ENCODE measurements at places on chromosomes 13 and 19. TPM values are rescaled to one million over a fixed set of nuclear protein-coding genes. Genes with fewer than 3 reads are reported as not detected.
A peak's percentile ranks its signal among the peaks of the same experiment; 100 is the strongest.

Gene CDK8
- total RNA-seq = 9.7 TPM

Gene PDE4C
- 0.37 TPM for total RNA-seq

Gene NCCRP1
- total RNA-seq = 3.2 TPM

Gene CGB2
- total RNA-seq = not detected

Gene FUT2
- total RNA-seq = 6.6 TPM

Gene NEK5
- total RNA-seq = 0.09 TPM

Gene C19orf25
- 12.4 TPM for total RNA-seq

Gene SLC5A5
- 0.16 TPM for total RNA-seq

Gene CEACAM3
- total RNA-seq = not detected

Gene DNASE2
- 21.6 TPM for total RNA-seq

GRCh38 chr13:31595563-31595962 lies 143.8 kb upstream of the RXFP2 start:
- no peaks in the 10 kb centered on the region for H3K27me3 ChIP-seq
- DNase-seq = no peak
- H3K4me3 ChIP-seq = no peak overlapping the region
- no peaks in the 10 kb centered on the region for H3K36me3 ChIP-seq
- H3K27ac ChIP-seq = no peak overlapping the region

DNA sequence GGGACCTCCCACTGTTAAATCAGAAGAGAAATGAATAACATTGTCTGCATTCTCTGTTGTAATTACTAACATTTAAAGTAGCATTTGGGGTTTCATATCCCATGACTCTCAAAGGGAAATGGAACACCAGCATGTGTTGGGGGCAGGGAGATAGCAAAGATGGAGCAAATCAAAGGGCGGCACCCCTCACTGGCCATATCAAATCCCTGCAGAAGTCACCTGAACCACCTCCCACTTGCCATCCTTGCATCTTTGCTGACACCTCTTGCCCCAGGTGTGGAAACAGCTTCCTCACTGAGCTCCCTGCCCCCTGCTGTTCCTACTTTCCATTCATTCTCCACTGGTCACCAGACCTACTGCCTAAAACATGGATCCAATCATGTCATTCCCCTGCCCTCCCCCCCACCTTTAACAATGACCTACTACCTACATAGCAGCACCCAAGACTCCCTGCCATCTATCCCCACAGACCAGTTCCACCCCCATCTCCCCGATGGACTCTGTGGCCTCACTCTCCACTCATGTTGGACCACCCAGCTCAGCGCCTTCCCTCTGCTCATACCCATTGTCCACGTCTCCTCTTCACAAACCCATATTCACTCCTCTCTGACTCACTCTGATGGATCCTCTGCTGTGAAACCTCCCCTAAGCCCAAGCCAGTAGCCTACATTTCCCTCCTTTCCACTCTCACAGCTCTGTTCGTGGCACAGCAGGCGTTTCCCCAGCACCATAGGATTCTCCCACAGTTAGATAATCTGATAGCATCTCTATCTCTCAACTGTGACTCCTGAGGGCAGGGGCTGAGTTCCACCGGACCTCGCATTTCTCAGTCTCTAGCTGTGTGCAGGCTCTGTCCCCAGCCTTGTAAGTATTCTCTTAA lies 55.9 kb downstream of the DLEU7 start:
- H3K27me3 ChIP-seq = no peaks in the 10 kb centered on the region
- no peaks in the 10 kb centered on the region for H3K4me1 ChIP-seq
- no peaks in the 10 kb centered on the region for H3K36me3 ChIP-seq
- no peak overlapping the region for H3K27ac ChIP-seq

GRCh38 chr19:50803633-50804419 lies 13.6 kb downstream of the ACP4 start:
- peaks cover 15% of the 10 kb centered on the region for H3K4me1 ChIP-seq
- peak overlapping the region; percentile 96 for H3K27ac ChIP-seq
- peaks cover 20% of the 10 kb centered on the region for H3K36me3 ChIP-seq
- peak overlapping the region; percentile 90 for H3K4me3 ChIP-seq
- H3K27me3 ChIP-seq = no peaks in the 10 kb centered on the region

DNA sequence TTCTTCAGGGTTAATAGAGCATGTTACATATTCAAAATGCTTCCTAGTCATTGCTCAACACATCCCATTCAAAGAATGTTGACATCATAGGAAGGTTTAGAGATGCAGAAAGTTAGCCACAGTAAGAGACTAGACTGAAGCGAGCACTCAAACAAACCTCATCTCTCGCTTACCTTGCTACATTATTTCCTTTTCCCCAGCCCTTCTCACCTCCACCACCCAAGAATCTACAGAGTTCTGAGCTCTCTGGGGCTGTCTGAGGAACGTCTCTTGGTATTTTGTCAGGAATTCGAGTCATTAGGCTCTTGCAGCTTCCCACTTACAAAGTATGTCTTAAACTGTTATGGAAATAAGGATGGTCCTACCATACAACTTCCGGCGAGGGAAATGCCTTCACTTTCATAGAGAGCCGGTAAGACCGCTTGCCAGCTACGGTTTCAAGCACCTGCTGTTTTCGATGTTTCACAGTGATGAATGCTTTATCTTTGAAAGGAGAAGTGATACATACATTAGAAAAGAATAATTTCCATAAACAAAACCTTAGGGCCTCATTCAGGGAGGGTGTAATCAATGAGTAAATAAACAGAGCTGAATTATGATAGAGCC lies 65.1 kb downstream of the FLT1 start:
- no peak overlapping the region for H3K4me3 ChIP-seq
- H3K27me3 ChIP-seq = peaks cover 5% of the 10 kb centered on the region
- no peak overlapping the region for H3K27ac ChIP-seq

- no peak overlapping the region for H3K4me3 ChIP-seq
- no peaks in the 10 kb centered on the region for H3K36me3 ChIP-seq
- DNase-seq = no peak
- H3K27ac ChIP-seq = peak overlapping the region; percentile 63
- H3K27me3 ChIP-seq = no peaks in the 10 kb centered on the region
- peaks cover 35% of the 10 kb centered on the region for H3K4me1 ChIP-seq
These were observed 202.1 kb upstream of the GPR12 start for GRCh38 chr13:26962671-26963070.

DNA sequence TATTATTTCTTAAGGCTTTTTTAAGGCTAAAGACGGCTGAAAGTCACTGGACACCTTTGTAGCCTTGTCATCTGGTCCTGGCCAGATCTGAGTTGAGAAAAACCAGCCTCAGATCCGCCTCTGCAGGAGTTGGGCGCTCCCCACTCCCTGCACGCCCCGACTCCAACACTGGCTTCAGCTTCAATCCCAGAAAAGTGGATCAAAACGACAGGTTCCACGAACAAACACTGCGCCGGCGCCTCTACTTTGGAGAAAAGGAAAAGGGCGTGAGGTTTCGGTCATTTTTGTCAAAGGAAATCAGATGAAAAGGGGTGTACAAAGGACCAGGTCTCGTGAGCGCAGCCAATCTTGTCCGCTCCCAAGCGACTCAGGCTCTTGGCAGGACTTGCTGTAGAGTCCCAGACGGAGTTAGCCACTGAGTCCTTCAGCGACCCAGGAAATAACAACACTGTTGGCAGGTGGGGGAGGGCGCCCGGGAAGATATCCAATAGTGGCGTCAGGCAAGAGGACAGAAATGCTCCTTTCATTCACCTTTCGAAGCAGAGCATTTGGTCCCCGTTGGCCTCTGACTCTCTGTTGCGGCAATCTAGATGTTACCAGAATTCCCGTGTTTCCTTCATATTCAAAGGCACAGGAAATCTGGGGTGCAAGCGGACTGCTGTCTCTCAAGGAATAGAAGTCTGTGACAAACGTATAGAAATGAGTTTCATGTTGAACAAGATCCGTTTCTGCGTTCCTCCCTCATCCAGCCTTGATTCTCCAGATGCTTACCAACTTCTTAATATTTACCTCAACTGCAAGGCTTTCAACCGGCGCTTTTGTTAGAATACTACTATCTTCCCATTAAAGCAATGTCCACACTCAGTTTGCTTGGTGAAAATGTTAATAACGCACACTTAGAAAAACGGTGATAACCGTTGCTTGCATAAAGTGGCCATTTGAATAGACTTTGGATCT lies 1.8 kb upstream of the CCNA1 start:
- no peak overlapping the region for H3K27ac ChIP-seq
- peaks cover 28% of the 10 kb centered on the region for H3K27me3 ChIP-seq
- no peaks in the 10 kb centered on the region for H3K36me3 ChIP-seq
- DNase-seq = no peak
- no peak overlapping the region for H3K4me3 ChIP-seq

GRCh38 chr19:57623091-57623490 lies 9.0 kb downstream of the ZNF134 start:
- no peaks in the 10 kb centered on the region for H3K27me3 ChIP-seq
- H3K4me3 ChIP-seq = no peak overlapping the region
- no peaks in the 10 kb centered on the region for H3K4me1 ChIP-seq
- H3K36me3 ChIP-seq = peaks cover 33% of the 10 kb centered on the region
- no peak overlapping the region for H3K27ac ChIP-seq
- DNase-seq = no peak

DNA sequence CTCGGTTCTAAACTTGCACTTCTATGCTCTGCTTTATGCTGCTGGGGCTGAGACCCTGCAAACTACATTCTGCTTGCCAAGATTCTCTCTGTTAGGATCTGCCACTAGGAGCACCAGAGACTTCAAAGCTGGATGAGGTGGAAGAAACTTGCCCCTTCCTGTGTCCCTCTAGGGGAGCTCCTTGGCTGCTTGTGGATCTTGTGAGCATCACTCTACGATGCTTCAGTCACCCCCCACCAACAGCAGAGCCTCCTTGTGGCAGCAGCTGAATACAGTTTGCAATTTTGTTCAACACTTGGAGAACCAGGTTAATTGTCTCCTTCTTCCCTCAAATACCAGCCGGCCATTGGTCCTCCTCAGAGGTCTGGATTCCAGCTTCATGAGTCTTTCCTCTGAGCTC lies 310.6 kb downstream of the FGF14 start:
- no peak overlapping the region for H3K27ac ChIP-seq
- no peak for DNase-seq
- no peak overlapping the region for H3K4me3 ChIP-seq
- H3K4me1 ChIP-seq = no peaks in the 10 kb centered on the region
- H3K36me3 ChIP-seq = no peaks in the 10 kb centered on the region
- H3K27me3 ChIP-seq = no peaks in the 10 kb centered on the region

DNA sequence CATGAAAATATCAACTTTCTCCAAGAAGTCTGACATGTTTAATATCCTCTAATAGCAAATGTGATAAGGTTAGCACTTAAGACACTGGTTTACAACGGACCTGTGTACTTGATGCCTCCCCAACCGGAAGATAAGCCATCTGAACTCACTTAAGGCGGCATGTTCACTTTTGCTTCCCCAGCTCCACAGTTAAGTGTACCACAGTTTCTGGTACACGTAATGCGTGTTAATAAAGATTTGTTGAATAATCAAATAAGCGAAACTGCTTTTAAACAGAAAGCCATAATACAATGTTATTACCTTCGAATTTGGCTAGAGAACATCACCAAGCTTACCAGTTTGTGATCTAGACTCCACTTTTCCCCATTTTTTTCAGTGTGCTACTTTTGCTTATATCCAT lies 1.4 kb upstream of the PAN3 start:
- H3K4me1 ChIP-seq = peaks cover 3% of the 10 kb centered on the region
- no peak for DNase-seq
- no peaks in the 10 kb centered on the region for H3K27me3 ChIP-seq
- H3K4me3 ChIP-seq = peak overlapping the region; percentile 99
- H3K36me3 ChIP-seq = no peaks in the 10 kb centered on the region

DNA sequence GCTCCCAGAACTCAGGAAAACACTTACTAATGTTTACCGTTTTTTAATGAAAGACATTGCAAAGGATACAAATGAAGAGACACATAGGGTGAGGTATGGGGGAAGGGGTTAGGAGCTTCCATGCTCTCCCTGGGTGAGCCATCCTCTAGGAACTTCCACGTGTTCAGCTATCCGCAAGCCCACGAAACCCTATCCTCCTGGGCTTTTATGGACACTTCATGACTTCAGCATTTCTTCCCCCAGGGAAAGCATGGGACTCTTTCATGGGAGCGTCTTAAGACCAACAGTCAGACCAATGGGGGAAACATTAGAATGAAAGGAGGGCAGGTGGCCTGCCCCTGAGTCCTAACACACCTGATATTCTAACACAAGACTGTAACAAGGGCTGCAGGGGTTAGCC lies 6.6 kb upstream of the ESD start:
- H3K4me3 ChIP-seq = no peak overlapping the region
- no peaks in the 10 kb centered on the region for H3K27me3 ChIP-seq
- no peak for DNase-seq
- no peaks in the 10 kb centered on the region for H3K36me3 ChIP-seq
- H3K27ac ChIP-seq = no peak overlapping the region

DNA sequence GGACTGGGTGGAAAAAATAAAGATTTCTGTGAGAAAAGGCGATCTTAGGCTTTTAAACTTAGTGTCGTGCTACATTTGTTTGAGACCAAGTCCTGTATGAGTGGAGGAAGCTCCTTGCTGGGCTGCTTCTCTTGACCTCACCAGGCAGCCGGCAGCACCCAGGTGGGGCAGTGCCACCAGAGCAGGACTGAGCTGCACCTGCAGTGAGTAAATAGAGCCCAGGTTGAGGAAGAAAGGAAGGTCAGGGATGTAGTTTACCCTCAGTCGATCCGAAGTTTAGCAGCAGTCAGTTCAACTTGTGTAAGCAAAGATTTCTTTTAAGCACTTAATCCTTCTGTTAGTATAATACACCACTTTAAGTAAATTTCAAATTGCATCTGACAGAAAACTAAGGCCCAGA lies 13.6 kb downstream of the HNRNPM start:
- peaks cover 57% of the 10 kb centered on the region for H3K4me1 ChIP-seq
- peak overlapping the region; percentile 13 for H3K27ac ChIP-seq
- no peak overlapping the region for H3K4me3 ChIP-seq
- no peaks in the 10 kb centered on the region for H3K36me3 ChIP-seq
- H3K27me3 ChIP-seq = no peaks in the 10 kb centered on the region

GRCh38 chr13:94090773-94091480 lies 388.6 kb downstream of the DCT start:
- no peaks in the 10 kb centered on the region for H3K27me3 ChIP-seq
- DNase-seq = no peak
- no peaks in the 10 kb centered on the region for H3K4me1 ChIP-seq
- H3K4me3 ChIP-seq = no peak overlapping the region
- H3K27ac ChIP-seq = no peak overlapping the region

- no peak for DNase-seq
- no peaks in the 10 kb centered on the region for H3K27me3 ChIP-seq
- no peaks in the 10 kb centered on the region for H3K36me3 ChIP-seq
- no peak overlapping the region for H3K27ac ChIP-seq
- no peak overlapping the region for H3K4me3 ChIP-seq
These were observed 212.5 kb upstream of the IRS2 start for GRCh38 chr13:109998684-109999533.

DNA sequence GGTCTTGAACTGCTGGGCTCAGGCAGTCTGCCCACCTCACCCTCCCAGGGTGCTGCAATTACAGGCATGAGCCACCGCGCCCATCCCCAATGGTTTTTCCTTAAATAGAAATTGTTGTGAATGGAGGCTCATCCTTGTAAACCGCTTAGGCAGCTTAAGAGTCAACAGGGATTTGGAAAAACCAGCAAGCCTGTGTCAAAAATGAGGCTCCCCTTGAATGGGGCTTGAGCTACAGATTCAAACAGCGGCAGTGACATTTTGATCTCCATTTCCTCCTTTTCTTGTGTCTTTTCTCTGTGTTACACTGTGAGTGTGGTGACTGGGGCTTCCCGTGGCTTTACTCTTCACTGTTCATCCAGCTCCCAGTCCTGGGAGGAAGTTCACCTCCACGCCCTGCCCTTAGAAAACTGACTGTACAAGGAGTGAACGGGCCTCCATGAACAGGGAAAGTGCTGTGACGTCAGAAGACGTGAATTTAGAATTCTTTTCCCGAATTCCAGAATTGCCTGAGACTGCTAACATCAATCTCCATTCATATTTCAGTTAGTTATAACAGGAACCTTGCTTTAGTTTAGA lies 15.3 kb upstream of the RAB8A start:
- DNase-seq = no peak
- H3K4me1 ChIP-seq = no peaks in the 10 kb centered on the region
- no peaks in the 10 kb centered on the region for H3K27me3 ChIP-seq

Data from pancreas (tissue), 10 donors.